NCI-H526 treated with DMSO at 0.1 percent for 48 hours (cell line): ENCODE measurements at places on chromosomes 6 and 20.
A peak's percentile ranks its signal among the peaks of the same experiment; 100 is the strongest.

DNA sequence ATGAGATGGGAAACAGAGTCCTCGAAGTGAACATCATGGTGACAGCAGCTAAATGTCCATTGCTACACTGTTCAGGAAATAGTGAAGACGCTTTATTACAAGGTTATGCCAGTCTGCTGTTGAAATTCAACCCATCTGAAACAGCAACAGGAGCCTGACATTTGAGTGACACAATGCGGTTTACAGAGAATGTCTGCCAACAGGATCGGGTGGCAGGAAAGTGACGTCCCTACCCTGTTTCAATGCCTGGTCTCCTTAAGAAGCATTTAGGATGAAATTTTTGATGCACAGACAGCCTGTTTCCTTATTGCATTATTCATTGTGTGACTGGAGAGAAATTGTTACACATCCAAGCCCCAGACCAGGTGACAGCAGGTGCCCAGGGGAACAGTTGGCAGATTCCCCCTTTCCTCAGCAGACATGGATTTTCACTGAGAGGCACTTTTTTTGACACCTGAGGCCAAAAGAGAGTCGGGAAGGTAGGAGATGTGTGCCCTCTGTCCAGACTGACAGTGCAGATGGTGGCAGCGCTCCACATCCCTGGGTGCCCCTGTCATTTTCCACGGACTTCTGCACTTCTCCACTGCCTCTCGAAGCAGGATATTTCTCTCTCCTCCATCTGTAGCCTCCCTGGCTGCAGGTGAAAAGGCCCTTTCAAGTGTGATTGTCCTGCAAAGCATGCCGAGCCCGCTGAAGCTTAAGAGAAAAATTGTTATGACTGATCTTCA is 87.9 kb downstream of the BFSP1 start:
- DNase-seq: no peak

DNA sequence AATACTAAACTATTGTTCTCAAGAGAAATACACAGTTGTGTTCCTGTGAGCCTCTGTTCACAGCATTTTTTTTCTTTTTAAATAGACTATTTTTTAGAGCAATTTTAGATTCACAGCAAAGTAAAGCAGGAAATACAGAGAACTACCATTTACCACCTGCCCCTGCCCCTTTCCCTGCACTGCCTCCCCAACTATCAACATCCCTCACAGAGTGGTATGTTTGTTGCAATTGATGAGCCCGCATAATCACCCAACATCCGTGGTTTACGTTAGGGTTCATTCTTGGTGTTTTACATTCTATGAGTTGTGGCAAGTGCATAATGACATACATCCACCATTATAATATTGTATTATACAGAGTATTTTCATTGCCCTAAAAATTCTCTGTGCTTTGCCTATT is 71.6 kb upstream of the TNFAIP3 start:
- no peak for DNase-seq

GRCh38 chr20:53795170-53795569 is 201.5 kb upstream of the ZNF217 start:
- DNase-seq: no peak

- no peak for DNase-seq
Measured at GRCh38 chr20:46915575-46916257, 21.1 kb downstream of the EYA2 start.

DNA sequence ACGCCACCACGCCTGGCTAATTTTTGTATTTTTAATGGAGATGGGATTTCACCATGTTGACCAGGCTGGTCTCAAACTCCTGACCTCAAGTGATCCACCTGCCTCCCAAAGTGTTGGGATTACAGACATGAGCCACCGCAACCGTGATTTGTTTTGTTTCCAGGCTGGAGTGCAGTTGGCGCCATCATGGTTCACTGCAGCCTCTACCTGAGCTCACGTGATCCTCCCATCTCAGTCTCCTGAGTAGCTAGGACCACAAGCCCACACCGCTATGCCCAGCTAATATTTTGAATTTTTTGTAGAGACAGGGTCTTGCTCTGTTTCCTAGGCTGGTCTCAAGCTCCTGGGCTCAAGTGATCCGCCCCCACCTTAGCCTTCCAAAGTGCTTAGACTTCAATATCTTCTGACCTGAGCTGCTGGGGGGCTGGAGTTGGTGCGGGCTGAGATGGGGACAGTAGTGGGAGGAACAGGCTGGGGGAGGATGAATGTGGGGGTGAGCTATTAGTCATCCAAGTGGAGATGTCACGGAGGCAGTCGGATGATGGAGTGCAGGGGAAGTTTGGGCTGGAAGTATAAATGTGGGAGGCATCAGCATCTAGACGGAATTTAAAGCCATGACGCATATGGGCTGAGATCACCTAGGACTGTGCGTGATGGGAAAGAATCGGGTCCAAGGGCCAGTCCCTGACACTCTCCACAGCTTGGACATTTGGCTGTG is 23.1 kb upstream of the ZMYND8 start:
- DNase-seq: no peak

- DNase-seq: no peak
Measured at GRCh38 chr20:16405254-16405653, 168.0 kb downstream of the KIF16B start.

DNA sequence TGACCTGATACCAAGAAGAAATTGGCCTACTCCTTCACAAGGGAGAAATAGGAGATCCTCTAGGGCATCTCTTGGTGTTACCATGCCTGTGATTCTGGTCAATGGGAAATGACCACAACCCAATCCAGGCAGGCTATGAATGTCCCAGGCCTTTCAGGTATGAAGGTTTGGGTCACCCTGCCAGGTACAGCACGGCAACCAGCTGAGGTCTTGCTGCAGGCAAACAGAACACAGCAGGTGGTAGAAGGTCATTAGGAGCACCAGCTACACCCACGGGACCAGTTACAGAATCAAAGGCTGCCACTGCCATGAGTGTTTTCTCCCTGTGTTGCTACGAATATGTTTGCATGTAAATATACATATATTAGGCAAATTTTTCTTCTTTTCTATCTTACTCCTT is 202.3 kb downstream of the ERMARD start:
- DNase-seq: peak; percentile 95

DNA sequence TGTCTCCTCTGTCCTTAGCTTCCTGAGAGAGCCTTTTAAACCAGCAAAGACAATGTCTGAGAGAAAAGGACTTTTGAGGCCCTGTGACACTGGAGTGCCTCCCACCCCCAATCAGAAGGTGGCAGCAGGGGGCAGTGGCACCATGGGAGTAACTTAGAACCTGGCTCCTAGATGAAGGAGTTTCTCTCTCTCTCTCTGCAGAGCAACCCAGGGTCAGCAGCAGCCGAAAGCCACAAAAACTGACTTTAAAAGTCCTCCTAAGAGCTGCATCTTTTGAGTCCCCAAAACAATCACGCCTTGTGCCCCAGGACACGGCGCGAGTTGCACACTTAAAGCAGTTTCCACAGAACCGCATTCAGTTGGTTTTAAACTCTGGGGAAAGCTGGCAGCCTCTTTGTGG is 5.3 kb upstream of the TCP11 start:
- no peak for DNase-seq

GRCh38 chr6:98828941-98829411 is 5.4 kb upstream of the POU3F2 start:
- peak; percentile 85 for DNase-seq

GRCh38 chr6:151498327-151498726 is 4.5 kb downstream of the CCDC170 start:
- DNase-seq: no peak

- no peak for DNase-seq
Measured at GRCh38 chr20:8299921-8300320, 167.9 kb downstream of the PLCB1 start.

DNA sequence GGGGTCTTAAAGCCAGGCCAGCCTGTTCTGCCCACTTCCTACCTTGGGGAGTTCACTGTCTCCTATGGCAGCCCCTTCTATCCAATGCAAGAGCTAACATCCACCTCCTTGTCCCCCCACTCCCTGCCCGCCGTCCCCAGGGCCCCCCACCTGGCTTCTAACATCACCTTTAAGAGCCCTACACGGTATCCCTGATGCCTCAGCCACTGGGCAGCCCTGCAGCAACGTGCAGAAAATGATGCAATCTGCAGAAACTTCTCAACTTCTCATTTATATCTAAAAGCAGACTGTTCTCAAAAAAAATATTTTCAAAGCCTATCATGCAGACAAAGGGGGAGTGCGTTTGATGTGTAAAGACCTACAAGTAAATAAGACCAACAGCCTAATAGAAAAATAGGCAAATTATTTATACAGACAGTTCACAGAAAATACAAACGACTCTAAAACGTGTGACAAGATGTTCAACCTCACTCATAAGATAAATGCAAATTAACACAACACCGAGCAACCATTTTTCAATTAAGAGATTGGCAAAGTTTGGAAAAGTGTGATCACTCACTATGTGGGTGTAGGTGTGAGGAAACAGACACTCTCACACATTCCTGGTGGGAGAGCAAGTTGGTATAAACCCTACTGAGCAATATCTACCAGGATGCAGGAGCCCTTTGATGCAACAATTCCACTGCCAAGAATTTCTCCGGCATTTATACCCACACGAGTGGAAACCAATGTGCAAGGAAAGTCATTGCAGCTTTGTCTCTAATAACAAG is 15.1 kb upstream of the HCK start:
- DNase-seq: no peak

GRCh38 chr6:33886673-33887144 is 82.9 kb upstream of the MLN start:
- no peak for DNase-seq

DNA sequence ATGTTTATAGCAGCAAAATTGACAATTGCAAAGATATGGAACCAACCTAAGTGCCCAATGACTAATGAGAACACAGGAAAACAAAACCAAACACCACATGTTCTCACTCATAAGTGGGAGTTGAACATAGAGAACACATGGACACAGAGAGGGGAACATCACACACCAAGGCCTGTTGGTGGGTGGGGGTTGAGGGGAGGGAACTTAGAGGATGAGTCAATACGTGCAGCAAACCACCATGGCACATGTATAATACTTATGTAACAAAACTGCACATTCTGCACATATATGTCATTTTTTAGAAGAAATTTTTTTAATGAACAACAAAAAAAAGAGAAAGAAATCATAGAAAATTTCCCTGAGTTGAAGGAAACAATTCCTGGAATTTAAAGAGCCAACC is 3.9 kb downstream of the EPM2A start:
- DNase-seq: no peak

DNA sequence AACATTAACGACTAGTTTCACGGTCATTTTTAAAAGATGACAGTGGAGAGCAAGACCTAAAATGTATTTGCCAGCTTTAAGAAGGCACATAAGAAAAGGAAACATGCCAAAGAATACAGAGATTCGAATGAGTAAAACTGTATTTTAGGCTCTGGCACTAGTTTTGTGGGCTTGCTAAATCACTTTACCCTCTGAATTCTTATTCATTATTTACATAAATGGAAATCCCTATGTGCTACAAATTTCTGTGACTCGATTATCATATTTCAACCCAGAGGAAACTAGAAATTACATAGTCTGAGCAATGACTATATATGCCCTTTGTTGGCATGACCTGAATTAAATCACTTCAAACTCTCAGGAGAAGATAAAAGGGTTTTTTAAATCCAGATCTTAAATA is 441.7 kb upstream of the RNF217 start:
- DNase-seq: no peak

GRCh38 chr6:130047088-130047995 is 29.0 kb downstream of the L3MBTL3 start:
- DNase-seq: no peak

DNA sequence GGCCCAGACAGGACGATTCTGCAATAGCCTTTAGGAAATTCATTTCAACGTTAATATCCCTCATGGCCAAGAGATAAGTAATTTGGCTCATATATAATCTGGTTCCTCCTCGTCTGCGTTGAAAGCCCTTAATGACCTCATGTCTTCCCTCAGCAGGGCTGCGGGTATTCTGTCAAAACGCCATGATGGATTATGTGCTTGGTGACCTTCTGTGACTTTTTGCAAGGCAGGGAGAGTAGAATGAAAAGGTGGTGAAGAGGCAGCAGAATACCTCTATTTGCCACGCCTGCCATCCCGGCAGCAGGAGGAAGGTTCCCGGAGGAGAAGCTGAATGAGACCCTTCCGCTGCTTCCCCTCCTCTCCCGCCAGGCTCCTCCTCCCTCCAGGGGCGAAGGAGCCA is 41.1 kb upstream of the SPACA1 start:
- DNase-seq: no peak

DNA sequence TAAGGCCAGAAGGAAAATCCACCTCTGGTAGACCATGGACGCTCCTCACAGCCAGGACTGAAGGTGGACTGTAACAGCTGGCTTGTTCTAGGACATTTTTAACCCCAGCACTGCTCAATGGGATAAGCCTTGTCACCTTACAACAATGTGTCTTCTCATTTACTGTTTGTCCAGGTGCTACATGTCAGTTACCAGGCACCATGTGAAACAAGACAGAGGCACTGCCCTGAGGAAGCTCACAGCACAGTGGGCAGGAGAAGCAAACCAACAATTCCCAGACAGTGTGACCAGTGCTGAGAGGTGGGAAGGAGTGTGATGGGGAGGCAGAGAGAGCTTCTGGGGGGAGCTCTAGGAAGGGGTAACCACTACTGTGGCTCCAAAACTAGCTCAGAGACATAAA is 10.7 kb downstream of the SNHG17 start:
- no peak for DNase-seq

DNA sequence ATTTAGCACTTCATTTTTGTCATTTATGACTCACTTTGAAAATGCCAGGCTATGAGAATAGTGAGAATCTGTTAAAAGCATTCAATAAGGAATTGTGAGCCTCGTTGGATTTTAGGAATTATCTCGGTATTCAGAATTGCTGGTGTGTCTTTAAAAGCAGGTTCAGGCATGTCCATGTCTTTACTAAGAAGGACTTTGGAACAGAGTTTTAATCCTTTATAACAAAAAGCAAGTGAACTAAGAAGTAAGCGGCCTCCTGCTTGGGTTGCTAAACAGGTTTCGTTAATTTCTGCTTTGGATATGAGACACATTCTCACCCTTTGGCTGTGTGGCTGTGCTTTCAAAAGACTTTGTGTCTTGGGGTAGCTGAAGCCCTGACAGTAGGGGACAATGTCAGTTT is 74.9 kb downstream of the IGF2R start:
- no peak for DNase-seq

DNA sequence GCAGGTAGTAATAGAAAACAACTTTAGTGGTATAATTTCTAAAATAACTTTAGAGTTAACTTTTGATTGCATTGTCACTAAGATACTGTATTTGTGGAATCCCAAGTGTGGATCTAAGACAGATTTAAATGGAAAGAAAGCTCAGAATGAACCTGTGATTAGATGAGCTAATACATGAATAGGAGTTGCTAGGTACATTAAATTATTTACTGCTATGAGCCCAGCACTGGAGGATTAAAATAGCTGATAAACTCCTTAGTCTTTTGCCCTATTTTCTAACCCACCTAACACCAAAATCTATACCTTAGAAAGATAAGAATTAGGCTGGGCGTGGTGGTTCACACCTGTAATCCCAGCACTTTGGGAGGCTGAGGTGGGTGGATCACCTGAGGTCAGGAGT is 10.8 kb downstream of the SNRPC start:
- DNase-seq: no peak
